ENCODE measurements at places on chromosomes 7 and 10.

- no peak for DNase-seq
Observed at GRCh38 chr10:43879742-43880141, 231.1 kb upstream of the ZNF32 start.

GRCh38 chr7:94848531-94848930 is 58.9 kb upstream of the PPP1R9A start:
- no peak for DNase-seq

- DNase-seq = no peak
Observed at GRCh38 chr7:105439174-105439893, 50.6 kb upstream of the SRPK2 start.

- no peak for DNase-seq
Observed at GRCh38 chr10:127702271-127702670, 34.7 kb upstream of the FOXI2 start.

- DNase-seq = no peak
Observed at GRCh38 chr7:116726713-116727431, 54.9 kb downstream of the MET start.

DNA sequence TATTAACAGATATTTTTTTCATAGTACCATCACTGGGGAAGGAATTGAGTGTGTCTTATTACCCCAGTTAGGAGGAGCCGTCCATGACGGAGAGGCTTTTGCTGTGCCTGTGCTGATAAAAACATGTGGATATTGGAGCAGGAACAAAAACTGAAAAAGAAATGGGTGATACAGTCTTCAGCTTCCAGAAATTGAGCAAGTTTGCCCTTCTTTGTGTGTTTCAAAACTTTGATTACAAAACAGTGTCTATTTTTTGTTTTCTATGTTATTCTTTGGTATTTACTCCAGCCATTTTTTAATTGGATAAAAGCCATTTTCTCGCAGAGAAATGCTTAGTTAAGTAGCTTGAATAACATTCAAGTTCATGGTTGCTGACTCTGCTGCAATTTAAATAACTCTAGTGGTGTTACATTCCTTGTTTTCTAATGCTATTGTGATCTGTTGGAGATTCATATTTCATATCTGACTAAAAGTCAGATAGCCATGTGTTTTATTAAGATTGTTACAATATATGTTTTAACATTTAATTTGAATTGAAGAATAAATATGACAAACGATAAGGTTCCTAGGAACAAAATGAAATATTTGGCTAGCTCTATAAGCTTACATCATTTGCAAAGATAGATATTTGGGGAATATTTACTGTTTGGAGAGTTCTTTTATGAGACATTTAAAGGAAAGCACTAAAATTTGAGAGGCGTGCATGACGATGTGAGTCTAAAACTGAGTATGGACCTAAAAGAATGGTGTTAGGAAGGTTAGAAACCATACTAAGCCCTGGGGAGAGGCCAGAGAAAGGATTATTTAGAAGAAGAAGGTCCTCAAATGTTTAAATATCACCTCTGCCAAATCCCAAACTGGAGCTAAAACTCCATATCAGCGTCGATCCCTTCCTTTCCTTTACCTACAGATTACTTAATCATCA is 747.3 kb upstream of the CELF2 start:
- no peak for DNase-seq

All from HEK293T (cell line).